ENCODE measurements at places on chromosomes 3 and 15. TPM values are rescaled to one million over a fixed set of nuclear protein-coding genes. Genes with fewer than 3 reads are reported as not detected.

Gene TMEM212
- not detected for total RNA-seq

Gene A4GNT
- not detected for total RNA-seq

Gene INSYN1
- total RNA-seq = not detected

Gene MST1
- 3.8 TPM for total RNA-seq

Gene HGD
- 0.26 TPM for total RNA-seq

Gene BTLA
- 22.3 TPM for total RNA-seq

Gene CHST2
- total RNA-seq = 2.3 TPM

Gene RBMS3
- 0.11 TPM for total RNA-seq

Gene CCDC51
- 16.3 TPM for total RNA-seq

Gene CTXN2
- total RNA-seq = not detected

Gene P3H2
- total RNA-seq = not detected

Gene STRC
- 0.52 TPM for total RNA-seq

Gene CACNA2D2
- 0.95 TPM for total RNA-seq

Gene SELENOS
- 32.2 TPM for total RNA-seq

Gene PARP9
- total RNA-seq = 115 TPM

Gene CTXND1
- total RNA-seq = not detected

Gene ATP13A5
- total RNA-seq = not detected

Gene RASGRP1
- 165 TPM for total RNA-seq

Gene AGTR1
- total RNA-seq = not detected

Gene SLC38A3
- not detected for total RNA-seq

Gene PPM1L
- total RNA-seq = 3.9 TPM

Gene FAM3D
- total RNA-seq = not detected

Gene SCAANT1
- total RNA-seq = not detected

Gene GCSAM
- 5.6 TPM for total RNA-seq

Gene EXD1
- total RNA-seq = not detected

Gene BAHD1
- total RNA-seq = 25.7 TPM
